ENCODE measurements at places on chromosomes 12 and 14. TPM values are rescaled to one million over a fixed set of nuclear protein-coding genes. Genes with fewer than 3 reads are reported as not detected.

The NUAK1 gene
- total RNA-seq, result 16.9 TPM

The IAPP gene
- total RNA-seq, result not detected

DNA sequence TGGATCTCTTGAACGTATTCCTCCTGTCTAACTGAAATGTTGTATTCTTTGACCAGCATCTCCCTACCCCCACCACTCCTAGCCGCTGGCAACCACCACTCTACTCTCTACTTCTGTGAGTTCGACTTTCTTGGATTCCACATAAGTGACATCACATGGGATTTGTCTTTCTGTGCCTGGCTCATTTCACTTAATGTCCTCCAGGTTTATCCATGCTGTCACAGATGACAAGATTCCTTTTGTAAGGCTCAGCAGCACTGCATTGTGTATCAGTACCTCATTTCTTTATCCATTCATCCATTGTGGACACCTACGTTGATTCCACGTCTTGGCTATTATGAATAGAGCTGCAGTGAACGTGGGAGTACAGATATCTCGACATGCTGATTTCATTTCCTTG lies 10.5 kb downstream of the PRKAB1 start:
- DNase-seq, result no peak
- H3K4me1 ChIP-seq, result no peaks in the 10 kb centered on the region
- peaks cover 47% of the 10 kb centered on the region for H3K36me3 ChIP-seq
- H3K4me3 ChIP-seq, result no peak overlapping the region
- no peak overlapping the region for H3K27ac ChIP-seq
- no peaks in the 10 kb centered on the region for H3K27me3 ChIP-seq

DNA sequence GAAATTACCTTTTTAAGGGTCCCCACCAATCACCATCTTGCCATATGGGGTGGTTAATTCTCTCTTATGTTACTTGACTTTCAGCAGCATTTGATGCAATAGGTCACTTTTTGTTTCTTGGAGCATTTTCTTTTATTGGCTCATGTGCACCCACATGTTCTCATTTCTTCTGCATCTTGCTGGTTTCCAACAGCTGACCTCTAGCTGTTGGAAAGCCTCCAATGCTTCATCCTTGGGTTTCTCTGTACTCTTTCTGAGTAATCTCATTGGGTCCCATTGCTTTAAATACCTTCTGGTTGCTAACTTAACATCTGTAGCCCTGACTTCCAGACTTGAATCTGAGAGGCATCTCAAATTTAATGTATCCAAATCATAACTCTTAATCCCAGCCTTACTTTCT lies 116.8 kb downstream of the CRADD start:
- H3K4me1 ChIP-seq, result peaks cover 23% of the 10 kb centered on the region
- no peak for DNase-seq
- H3K4me3 ChIP-seq, result no peak overlapping the region
- H3K36me3 ChIP-seq, result no peaks in the 10 kb centered on the region

- peaks cover 100% of the 10 kb centered on the region for H3K27me3 ChIP-seq
- H3K4me3 ChIP-seq, result peak overlapping the region; percentile 46
- H3K4me1 ChIP-seq, result peaks cover 88% of the 10 kb centered on the region
- DNase-seq, result peak; percentile 62
- H3K27ac ChIP-seq, result no peak overlapping the region
These were observed 9.5 kb downstream of the TBX3 start for GRCh38 chr12:114674251-114675047.

Measured in GM23338 (cell line).